ENCODE measurements at places on chromosomes 5 and 9. TPM values are rescaled to one million over a fixed set of nuclear protein-coding genes. Genes with fewer than 3 reads are reported as not detected.

ABCA1 gene
- 36.4 TPM for total RNA-seq

NHP2 gene
- 69.4 TPM for total RNA-seq

FOXD1 gene
- total RNA-seq, result 2.6 TPM

ADAM19 gene
- 22.1 TPM for total RNA-seq

ANKRD34B gene
- total RNA-seq, result not detected

Data from mucosa of gallbladder (tissue), 1 donor.